Testis (tissue), 5 donors: ENCODE measurements at places on chromosomes 6 and 20.
A peak's percentile ranks its signal among the peaks of the same experiment; 100 is the strongest.

GRCh38 chr6:149936743-149937142 is 5.1 kb upstream of the ULBP2 start:
- H3K27me3 ChIP-seq = peaks cover 7% of the 10 kb centered on the region
- DNase-seq = no peak
- peaks cover 10% of the 10 kb centered on the region for H3K4me1 ChIP-seq

DNA sequence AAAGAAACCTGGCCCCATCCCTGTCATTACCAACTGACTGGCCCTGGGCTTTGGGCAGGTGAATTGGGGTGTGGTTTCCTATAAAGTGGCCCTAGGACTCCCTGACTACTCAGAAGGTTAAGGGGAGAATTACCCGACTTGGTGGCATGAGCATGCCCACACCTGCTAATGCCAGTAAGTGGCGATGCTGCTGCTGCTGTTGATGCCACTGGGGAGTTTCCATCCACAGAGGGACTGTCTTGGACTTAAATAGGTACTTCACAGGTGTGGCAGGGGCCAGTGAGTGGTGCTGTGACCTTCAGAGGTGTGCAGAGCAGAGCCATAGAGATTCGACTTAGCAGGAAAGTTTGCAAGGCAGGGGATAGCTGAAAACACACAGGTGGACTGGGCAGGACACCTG is 32.6 kb upstream of the MDFI start:
- no peak for DNase-seq
- H3K27me3 ChIP-seq = no peaks in the 10 kb centered on the region
- peaks cover 10% of the 10 kb centered on the region for H3K4me1 ChIP-seq
- H3K36me3 ChIP-seq = no peaks in the 10 kb centered on the region
- no peak overlapping the region for H3K4me3 ChIP-seq

- H3K4me1 ChIP-seq = peaks cover 32% of the 10 kb centered on the region
- H3K27ac ChIP-seq = no peak within 1 kb of the TSS
- no peaks in the 10 kb centered on the region for H3K27me3 ChIP-seq
- H3K4me3 ChIP-seq = no peak within 1 kb of the TSS
- peak; percentile 45 for DNase-seq
Measured at GRCh38 chr20:916125-916799, at the start of gene ANGPT4. Gene ANGPT4 (minus strand): TSS chr20:916334. CDS start chr20:916214, 120 bp downstream.

DNA sequence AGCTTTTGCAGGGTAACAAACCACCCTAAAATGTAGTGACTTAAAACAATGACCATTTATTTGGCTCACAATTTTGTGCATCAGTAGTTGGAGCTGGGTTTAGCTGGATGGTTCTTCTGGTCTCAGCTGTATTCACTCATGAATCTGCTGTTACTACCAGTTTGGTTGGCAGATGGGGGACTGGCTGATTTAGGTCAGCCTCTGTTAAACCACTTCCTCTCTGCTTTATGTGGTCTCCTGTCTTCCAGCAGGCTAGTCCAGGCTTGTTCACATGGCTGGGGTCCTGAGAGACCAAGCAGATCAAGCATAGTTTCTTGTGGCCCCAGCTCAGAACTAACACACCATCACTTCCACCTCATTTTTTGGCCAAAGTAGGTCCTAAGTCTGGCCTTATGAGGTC is 67.2 kb upstream of the LAMP5 start:
- H3K36me3 ChIP-seq = no peaks in the 10 kb centered on the region
- no peak for DNase-seq
- no peak overlapping the region for H3K27ac ChIP-seq
- no peaks in the 10 kb centered on the region for H3K27me3 ChIP-seq
- H3K4me1 ChIP-seq = no peaks in the 10 kb centered on the region

GRCh38 chr6:16637635-16638034 is 123.6 kb downstream of the ATXN1 start:
- H3K4me3 ChIP-seq = no peak overlapping the region
- H3K4me1 ChIP-seq = peaks cover 22% of the 10 kb centered on the region
- no peak overlapping the region for H3K27ac ChIP-seq
- DNase-seq = no peak

GRCh38 chr6:44179072-44179536 is 20.5 kb downstream of the CAPN11 start:
- no peaks in the 10 kb centered on the region for H3K36me3 ChIP-seq
- DNase-seq = no peak
- H3K27me3 ChIP-seq = no peaks in the 10 kb centered on the region
- no peak overlapping the region for H3K27ac ChIP-seq
- no peak overlapping the region for H3K4me3 ChIP-seq

DNA sequence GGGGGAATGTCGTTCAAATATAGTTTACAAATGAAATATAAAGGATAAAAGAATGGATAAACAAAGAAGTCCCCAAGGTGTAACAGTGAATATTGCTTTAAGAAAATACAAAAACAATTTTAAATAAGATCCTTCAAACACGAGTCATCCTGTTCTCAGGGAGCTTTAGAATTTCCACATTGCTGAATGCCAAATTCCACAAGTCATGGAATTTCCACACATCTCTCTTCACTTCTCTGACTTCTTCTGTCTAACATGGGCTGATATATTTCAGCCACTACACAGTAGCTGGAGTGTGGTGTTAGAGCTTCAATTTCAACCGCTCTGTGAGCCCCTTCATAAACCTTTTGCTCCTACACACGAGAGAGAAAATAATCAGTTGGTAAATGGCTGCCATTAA is 28.0 kb downstream of the IL22RA2 start:
- no peak for DNase-seq
- no peaks in the 10 kb centered on the region for H3K36me3 ChIP-seq
- H3K4me3 ChIP-seq = no peak overlapping the region

DNA sequence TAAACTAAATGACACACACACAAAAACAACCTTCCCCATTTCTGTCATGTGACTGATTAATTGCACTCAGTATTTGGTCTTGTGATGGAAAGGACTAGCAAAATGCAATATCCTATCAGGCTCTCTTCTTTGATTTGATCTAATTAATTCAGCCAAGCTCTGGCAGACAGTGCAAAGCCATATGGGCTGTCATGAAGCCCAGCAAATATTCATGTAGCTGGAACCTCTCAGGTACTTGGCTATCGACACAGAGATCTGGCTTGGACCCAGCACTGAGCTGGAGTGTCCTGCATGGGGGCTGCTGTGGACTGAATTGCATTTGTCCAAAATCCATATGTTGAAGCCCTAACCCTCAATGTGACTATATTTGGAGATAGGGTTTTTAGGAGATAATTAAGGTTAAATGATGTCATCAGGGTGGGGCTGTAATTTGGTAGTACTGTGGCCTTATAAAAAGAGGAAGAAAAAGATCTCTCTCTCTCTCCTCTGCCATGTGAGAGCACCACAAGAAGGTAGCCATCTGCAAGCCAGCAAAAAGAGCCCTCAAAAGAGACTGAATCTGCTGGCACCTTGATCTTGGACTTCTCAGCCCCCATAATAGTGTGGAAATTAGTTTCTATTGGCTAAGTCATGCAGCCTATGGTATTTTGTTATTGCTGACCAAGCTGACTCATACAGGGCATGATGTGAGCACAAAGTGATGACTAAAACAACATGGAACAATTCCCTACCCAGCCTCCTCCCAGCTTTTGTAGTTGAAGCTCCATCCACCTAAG is 77.1 kb downstream of the STMND1 start:
- H3K36me3 ChIP-seq = no peaks in the 10 kb centered on the region
- H3K27ac ChIP-seq = no peak overlapping the region
- no peaks in the 10 kb centered on the region for H3K4me1 ChIP-seq
- no peaks in the 10 kb centered on the region for H3K27me3 ChIP-seq
- no peak overlapping the region for H3K4me3 ChIP-seq

GRCh38 chr20:46289432-46289831 is 18.9 kb downstream of the CDH22 start:
- DNase-seq = no peak
- no peaks in the 10 kb centered on the region for H3K4me1 ChIP-seq
- H3K36me3 ChIP-seq = no peaks in the 10 kb centered on the region

- no peaks in the 10 kb centered on the region for H3K27me3 ChIP-seq
- H3K4me1 ChIP-seq = peaks cover 2% of the 10 kb centered on the region
- no peak overlapping the region for H3K4me3 ChIP-seq
- H3K36me3 ChIP-seq = no peaks in the 10 kb centered on the region
Measured at GRCh38 chr6:161941565-161941964, 667.7 kb upstream of the AGPAT4 start.

GRCh38 chr6:108080010-108080780 is 5.7 kb upstream of the OSTM1 start:
- H3K27ac ChIP-seq = no peak overlapping the region
- H3K4me1 ChIP-seq = no peaks in the 10 kb centered on the region
- no peaks in the 10 kb centered on the region for H3K36me3 ChIP-seq
- no peak overlapping the region for H3K4me3 ChIP-seq
- no peaks in the 10 kb centered on the region for H3K27me3 ChIP-seq

DNA sequence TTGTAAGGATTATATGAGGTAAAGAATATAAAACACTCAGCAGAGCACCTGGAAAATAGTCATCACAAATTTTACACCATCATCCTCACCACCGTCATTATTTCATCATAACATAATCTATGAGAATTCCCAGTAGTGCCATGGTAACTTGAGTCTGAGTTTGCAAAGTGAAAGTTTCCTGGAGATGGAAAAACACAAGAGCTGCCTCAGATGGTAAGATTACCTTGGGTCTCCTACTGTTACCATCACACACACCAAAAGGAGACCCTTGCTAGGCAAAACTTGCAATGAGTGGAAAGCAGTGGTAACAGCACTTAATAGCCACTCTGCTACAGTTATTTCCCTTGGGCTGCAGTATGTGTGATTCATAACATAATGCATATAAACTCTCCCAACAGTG is 589.8 kb downstream of the RNF144B start:
- H3K27me3 ChIP-seq = no peaks in the 10 kb centered on the region
- DNase-seq = no peak
- H3K36me3 ChIP-seq = no peaks in the 10 kb centered on the region
- no peak overlapping the region for H3K27ac ChIP-seq
- no peaks in the 10 kb centered on the region for H3K4me1 ChIP-seq

- no peaks in the 10 kb centered on the region for H3K27me3 ChIP-seq
- no peaks in the 10 kb centered on the region for H3K36me3 ChIP-seq
- DNase-seq = no peak
- no peak overlapping the region for H3K4me3 ChIP-seq
- H3K27ac ChIP-seq = no peak overlapping the region
Measured at GRCh38 chr6:122730775-122731386, 48.6 kb upstream of the FABP7 start.

DNA sequence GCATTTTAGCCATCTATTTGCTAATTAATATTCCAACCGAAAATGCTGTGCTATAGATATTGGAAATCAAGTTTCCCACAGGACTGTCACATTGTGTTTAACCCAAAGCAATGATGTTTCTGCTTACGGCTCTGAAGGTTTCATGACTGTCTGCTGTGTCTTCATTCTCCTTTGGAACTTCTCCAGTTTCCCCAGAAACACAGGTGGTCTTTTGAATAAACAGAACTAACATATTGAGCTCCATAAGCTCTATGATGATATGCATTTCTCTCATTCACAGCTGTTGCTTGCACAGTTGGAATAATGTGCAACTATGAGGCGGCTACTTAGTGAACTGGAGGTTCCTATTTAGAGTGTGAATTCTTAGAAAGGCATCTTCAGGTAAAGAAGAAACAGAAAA is 266.0 kb upstream of the ID4 start:
- no peak for DNase-seq
- no peaks in the 10 kb centered on the region for H3K27me3 ChIP-seq
- H3K4me3 ChIP-seq = no peak overlapping the region
- H3K27ac ChIP-seq = no peak overlapping the region
- H3K36me3 ChIP-seq = no peaks in the 10 kb centered on the region

DNA sequence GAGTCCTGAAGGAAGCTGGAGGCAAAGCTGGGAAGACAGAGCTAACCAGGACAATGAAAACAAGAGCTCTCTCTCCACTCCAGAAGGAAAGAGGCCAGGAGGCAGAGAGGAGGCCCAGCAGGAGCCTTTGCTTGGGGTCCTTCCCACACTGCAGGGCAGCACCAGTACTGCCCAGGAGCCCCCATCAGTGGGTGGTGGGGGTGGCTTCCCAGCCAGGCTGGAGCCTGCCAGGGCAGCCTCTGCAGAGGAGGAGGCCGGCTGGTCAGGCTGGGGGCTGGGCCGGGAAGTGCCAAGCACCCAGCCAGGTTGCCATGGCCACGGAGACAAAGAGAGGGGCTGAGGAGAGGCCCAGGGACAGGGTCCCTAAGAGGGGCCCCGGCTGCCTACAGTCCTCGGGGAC is 33.4 kb downstream of the PREX1 start:
- DNase-seq = no peak
- no peaks in the 10 kb centered on the region for H3K36me3 ChIP-seq
- H3K27ac ChIP-seq = no peak overlapping the region
- no peaks in the 10 kb centered on the region for H3K27me3 ChIP-seq
- H3K4me3 ChIP-seq = no peak overlapping the region

GRCh38 chr6:4958624-4959023 is 45.2 kb downstream of the RPP40 start:
- no peak overlapping the region for H3K4me3 ChIP-seq
- DNase-seq = no peak
- H3K27ac ChIP-seq = no peak overlapping the region
- H3K36me3 ChIP-seq = no peaks in the 10 kb centered on the region
- H3K27me3 ChIP-seq = no peaks in the 10 kb centered on the region

- no peaks in the 10 kb centered on the region for H3K27me3 ChIP-seq
- H3K4me1 ChIP-seq = no peaks in the 10 kb centered on the region
- H3K36me3 ChIP-seq = no peaks in the 10 kb centered on the region
- no peak overlapping the region for H3K27ac ChIP-seq
- no peak overlapping the region for H3K4me3 ChIP-seq
- DNase-seq = no peak
Measured at GRCh38 chr6:155861821-155862220, 406.2 kb upstream of the NOX3 start.

GRCh38 chr6:12250383-12250770 is 39.8 kb upstream of the EDN1 start:
- no peaks in the 10 kb centered on the region for H3K36me3 ChIP-seq
- H3K27me3 ChIP-seq = no peaks in the 10 kb centered on the region
- DNase-seq = no peak
- H3K27ac ChIP-seq = no peak overlapping the region
- H3K4me3 ChIP-seq = no peak overlapping the region

DNA sequence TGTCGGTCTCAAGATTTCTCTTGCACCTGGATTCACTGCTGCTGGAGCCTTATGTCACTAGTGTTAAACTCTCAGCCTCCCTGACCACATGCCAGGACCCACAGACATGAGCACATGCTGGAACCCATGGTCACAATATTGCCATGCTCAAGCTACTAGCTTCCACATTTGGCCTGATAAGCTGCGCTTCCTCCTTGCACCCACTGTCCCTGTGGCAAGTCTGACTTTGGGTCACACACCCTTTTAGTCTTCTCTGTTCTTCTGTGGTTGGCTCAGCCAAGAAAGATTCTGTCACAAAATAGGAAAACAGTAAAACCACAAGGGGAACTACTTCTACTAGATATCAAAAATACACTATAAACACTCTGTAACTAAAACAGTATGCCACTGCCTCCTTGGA is 68.9 kb upstream of the HDAC2 start:
- DNase-seq = no peak
- H3K36me3 ChIP-seq = no peaks in the 10 kb centered on the region
- H3K4me1 ChIP-seq = no peaks in the 10 kb centered on the region
- no peaks in the 10 kb centered on the region for H3K27me3 ChIP-seq
- H3K4me3 ChIP-seq = no peak overlapping the region
